ENCODE measurements at places on chromosomes 11 and 22. TPM values are rescaled to one million over a fixed set of nuclear protein-coding genes. Genes with fewer than 3 reads are reported as not detected.

- DNase-seq = no peak
Measured at GRCh38 chr11:94948070-94948617, 25.2 kb downstream of the CWC15 start.

DNA sequence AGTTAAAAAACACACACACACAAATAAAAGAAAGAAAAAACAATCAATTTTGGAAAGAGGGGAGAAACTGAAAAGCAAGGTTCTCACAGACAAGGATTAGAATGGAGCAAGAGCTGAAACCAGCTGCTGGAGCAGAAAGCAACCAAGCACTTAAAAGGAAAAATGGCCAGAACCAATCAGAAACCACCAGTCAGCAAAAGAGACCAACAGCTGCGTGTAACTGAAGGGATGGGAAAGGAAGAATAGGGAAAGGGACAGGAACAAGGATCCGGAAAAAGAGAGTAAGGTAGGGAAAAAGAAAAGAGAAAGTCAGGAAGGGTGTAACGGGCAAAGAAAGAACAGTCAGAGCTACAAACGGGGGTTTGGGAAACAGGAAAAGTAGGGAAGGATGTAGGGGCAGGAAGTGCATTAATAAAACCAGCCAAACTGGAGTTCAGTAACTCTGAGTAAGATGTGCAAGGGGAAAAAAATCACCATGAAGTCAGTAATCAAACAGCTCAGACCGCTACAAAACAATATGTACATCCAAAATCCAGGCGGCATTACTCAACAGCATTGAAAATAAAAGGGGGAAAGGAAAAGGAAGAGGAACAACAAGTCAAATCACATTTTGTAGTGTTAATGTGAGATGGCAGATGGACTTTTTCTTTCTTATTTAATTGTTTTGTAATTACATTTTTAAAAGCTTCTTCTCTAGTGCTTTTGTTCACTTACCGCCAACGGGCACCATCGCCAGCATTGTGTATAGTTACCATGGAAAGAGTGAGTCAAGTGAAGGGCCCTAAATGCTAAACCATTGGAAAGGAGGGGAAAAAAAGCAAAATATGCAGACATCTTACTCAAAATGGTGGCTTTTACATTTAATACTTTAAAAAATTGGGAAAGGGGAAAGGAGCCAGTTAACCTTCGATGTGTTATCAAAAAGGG is 49.2 kb downstream of the APOL5 start:
- DNase-seq = no peak

- DNase-seq = peak; percentile 93
Measured at GRCh38 chr22:20079745-20080444, at the start of gene DGCR8. DGCR8 (plus strand) TSS chr22:20080241; CDS start chr22:20085964, 5,723 bp downstream.

GRCh38 chr11:124674571-124674970 is 867 bp downstream of the SPA17 start:
- no peak for DNase-seq

GRCh38 chr22:27472975-27473374 is 328.6 kb downstream of the MN1 start:
- DNase-seq = no peak

- DNase-seq = no peak
Measured at GRCh38 chr22:43439368-43440103, 27.7 kb downstream of the MPPED1 start.

DNA sequence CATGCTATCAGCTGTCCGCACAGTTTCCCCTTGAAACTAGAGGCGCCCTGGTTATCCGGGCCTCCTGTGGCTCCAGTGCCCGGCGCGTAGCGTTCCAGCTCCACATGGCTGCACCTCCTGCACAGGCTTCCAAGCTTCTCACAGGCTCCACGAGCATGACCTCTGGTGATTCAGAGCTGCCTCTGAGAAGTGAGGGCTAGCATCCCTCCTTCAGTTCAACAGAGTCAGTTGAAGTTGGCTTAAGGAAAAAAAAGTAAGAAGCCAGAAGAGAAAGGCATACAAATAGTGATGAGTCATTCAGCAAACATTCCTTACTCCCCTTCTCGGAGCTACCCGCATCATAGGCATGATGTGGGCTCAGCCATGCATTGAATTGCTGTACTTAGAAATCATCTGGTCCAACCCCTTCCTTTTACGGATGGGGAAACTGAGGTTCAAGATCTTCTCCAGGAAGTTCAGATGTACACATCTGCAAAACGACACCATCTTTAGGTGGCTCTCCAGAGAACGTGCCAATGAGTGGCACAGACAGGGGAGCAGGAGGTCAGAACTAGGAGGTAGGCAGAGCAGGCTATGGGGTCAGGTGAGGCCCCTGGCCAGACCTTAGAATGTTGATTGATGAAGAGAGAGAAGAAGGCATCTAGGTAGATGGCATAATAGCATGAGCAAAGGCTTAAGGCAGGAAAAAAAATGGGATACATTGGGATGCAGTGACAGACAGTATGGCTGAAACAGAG is 216.3 kb upstream of the TBCEL start:
- no peak for DNase-seq

GRCh38 chr11:121587182-121587581 is 134.4 kb upstream of the SORL1-AS1 start:
- no peak for DNase-seq

- DNase-seq = peak; percentile 15
Measured at GRCh38 chr22:27108425-27109114, 451.2 kb downstream of the MIAT start.

DNA sequence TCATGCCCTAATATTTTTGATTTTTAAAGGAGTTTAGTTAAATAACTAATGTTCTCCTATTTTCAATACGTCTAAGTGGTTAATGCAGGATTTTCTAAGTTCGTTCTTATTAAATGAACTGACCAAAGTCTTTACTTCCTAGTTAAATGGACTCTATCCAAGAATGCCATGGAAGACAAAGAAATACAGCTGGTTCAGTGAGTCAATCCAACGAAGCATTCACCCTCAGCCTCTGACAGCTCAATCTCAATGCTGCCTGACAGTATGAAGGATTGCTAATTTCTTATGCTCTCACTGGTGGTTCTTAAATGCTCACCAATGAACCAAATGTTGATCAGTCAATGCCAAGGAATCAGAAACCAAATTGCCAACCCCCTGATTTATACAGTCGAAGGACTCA is 219.4 kb downstream of the CADM1 start:
- DNase-seq = no peak

GRCh38 chr11:9269492-9270013 is 4.4 kb upstream of the DENND5A start:
- no peak for DNase-seq

DNA sequence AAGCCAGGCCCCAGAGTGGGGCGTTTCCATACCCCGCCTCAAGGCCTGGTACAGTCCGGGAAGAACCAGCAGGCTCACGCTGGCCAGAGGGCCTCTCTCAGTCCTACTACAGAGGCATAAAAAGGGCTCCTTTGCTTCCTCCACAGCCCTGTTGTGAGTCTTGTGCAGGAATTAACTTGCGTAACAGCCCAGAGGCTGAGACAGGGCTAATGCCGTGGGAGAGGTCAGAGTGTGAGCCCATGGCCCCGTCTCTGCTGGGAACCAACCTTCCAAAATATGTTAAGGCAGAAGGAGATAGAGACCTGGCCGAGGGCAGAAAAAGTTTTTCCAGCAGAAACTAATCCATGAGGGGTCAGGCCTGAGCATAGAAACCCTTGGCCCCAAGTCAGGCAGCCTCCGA is 19.9 kb upstream of the TMEM184B start:
- no peak for DNase-seq

DNA sequence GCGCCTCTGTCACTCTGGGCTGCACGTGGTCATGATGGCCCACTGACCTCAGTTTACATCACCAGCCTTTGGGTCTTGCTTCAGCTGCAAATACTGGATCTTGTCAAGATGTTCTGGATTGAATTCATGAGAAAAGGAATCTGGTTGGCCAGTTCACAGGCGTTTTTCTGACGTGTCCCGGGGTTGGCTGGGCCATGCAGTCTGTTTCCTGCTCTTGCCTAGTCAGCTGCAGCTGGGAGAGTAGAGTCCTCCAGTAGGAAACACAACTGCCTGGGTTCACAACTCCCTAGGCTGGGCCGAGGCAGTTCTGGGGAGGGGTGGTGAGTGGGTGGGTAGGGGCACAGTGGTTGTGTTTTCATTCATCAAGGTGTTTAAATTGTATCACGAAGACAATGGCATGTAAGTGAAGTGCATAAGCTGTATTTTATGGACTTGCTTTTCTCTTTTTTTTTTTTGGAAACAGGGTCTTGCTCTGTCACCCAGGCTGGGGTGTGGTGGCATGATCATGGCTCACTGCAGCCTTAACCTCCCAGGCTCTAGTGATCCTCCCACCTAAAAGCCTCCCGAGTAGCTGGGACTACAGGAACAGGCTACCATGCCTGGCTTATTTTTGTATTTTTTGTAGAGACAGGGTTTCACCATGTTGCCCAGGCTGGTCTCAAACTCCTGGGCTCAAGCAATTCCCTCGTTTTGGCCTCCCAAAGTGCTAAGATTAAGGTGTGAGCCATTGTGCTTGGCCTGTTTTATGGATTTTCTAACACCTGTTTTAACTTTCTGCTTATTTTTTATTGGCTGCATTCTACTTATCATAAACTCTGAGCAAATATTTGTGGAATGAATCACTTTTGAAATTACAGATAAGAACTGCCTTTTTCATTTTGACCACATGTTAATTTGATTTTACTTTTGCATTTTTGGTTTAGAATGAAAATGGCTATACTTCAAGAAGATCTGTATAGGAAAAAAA is 54.0 kb upstream of the PITPNB start:
- no peak for DNase-seq

- no peak for DNase-seq
Measured at GRCh38 chr22:32619614-32620426, 145.2 kb downstream of the FBXO7 start.

DNA sequence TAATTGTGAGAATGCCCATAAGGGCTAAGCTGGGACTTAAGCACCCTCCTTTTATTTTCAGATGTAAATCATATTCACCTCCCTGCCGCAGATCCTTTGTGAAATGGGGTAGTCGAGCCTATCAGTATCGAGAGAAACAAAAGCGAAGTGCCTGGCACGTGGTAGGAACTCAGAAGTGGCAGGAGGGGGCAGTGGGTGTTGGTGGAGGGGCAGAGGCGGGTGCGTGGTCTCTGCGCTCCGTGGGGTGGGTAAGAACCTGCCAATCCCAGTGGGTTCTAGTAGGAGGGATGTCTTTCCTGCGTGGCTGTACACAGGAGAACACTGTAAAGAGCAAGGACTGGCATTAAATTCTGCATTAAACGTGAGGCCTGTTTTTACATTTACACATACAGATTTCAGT is 21.8 kb upstream of the PARVB start:
- DNase-seq = no peak

The TRIM51 gene
- not detected for total RNA-seq

The TMPRSS5 gene
- total RNA-seq = 0.47 TPM

The OR8G5 gene
- total RNA-seq = not detected

The CALCA gene
- total RNA-seq = not detected

The OR4A16 gene
- not detected for total RNA-seq

The CBX7 gene
- 33.4 TPM for total RNA-seq

The TNNI2 gene
- 0.92 TPM for total RNA-seq

The NPAS4 gene
- total RNA-seq = not detected

All from left colon (tissue), 2 donors.